Hematopoietic multipotent progenitor cell treated with erythropoietin and hydrocortisone succinate and interleukin-3 and kit ligand, for 8 days (in vitro differentiated cells): ENCODE measurements at places on chromosomes 12 and 14.

DNA sequence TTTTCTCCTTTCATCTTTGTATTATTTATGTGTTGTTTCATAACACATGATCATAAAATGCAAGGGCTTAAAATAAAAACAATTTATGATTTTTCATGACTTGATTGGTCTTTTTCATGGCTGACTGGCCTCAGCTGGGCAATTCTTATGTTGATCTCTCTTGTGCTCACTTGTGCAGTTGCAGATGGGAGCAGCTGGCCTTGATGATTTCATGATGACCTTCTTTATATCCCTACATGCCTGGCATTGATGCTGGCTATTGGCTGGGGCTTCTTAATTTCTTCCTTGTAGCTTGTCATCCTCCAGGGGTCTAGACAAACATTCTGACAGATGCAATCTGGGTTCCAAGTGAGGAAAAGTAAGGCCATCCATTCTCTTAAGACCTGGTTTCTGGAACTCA is 1832.8 kb upstream of the FLRT2 start:
- DNase-seq = no peak

DNA sequence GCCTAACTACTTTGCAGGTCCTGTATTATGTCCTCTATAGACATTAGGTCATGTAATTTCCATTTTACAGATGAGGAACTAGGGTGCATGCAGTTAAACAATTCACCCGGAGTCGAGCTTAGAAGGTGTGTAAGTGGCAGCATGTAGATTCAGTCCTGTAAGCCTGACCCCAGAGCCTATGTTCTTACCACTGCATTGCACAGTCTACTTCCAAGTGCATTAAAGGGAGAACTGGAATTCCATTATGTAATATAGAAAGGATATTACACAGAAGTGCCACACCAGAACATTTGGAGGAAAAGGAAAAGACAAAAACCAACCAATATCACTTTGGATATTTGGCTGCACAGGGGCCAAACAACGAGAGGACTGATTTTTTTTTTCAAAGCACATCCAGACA is 1.2 kb downstream of the GLT8D2 start:
- no peak for DNase-seq

DNA sequence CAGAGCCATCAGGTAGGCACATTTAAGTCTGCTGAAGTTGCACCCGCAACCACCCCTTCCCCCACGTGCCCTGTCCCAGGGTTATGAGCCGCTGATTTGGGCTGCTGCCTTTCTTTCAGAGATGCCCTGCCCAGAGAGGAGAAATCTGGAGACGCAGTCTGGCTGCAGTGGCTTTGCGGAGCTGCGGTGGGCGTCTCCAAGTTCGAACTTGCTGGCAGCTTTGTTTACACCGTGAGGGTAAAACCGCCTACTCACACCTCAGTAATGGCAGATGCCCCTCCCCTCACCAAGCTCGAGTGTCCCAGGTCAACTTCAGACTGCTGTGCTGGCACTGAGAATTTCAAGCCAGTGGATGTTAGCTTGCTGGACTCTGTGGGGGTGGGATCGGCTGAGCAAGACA is 14.7 kb downstream of the PTCSC3 start:
- no peak for DNase-seq

DNA sequence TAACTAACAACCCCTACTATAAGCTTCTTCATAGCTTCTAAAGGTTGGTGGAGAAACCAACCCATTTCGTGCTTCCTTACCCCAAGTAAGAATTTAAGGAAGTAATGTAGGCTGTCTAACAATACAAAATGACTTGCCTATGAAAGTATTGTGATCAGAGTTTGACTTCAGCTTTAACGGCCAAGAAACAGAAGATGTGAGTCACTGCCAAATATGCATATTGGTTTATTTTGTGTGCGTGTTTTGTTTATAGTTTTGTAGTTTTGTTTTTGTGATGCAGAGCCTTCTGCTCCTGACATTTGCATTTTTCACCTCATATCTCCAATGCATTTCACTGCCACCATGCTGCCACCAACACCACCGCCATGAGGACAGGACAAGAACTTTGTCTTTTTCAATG is 146.0 kb downstream of the FBXL14 start:
- no peak for DNase-seq

DNA sequence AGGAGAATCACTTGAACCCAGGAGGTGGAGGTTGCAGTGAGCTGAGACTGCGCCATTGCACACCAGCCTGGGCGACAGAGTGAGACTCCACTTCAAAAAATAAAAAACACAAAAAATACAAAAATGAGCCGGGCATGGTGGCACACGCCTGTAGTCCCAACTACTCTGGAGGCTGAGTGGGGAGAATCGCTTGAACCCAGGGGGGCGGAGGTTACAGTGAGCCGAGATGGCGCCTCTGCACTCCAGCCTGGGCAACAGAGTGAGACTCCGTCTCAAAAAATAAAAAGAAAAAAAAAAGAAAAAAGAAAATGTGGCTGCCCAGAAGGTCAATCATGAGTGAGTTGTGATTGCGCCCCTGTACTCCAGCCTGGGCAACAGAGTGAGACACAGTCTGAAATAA is 9.2 kb downstream of the DNAJC22 start:
- no peak for DNase-seq

DNA sequence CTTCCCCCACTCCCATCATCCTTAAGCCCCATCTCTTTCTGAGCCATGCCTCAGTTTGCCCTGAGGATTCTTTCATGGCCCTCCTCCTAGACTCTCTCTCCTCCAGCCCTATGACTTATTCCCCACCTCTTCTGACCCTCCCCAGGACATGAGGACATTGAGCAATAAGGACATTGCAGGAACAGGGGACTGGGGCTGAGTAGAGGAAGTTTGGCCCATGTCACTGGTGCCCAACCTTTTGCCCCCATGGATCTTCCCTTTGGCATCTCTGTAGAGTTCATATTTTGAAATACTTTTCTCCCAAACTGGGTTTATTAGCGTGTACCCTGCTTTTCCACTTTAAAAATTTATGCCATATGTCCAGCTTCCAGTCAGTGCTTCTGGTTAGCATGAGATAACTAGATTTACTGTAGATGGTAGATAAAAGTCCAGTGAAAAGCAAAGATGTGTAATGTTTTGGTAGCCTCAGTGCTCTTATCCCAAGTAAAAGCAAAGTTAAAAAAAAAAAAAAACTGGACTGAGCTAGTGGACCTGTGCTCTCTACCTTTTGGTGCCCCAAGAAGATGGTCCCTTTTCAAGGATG is 6.1 kb upstream of the LRP1-AS start:
- no peak for DNase-seq

DNA sequence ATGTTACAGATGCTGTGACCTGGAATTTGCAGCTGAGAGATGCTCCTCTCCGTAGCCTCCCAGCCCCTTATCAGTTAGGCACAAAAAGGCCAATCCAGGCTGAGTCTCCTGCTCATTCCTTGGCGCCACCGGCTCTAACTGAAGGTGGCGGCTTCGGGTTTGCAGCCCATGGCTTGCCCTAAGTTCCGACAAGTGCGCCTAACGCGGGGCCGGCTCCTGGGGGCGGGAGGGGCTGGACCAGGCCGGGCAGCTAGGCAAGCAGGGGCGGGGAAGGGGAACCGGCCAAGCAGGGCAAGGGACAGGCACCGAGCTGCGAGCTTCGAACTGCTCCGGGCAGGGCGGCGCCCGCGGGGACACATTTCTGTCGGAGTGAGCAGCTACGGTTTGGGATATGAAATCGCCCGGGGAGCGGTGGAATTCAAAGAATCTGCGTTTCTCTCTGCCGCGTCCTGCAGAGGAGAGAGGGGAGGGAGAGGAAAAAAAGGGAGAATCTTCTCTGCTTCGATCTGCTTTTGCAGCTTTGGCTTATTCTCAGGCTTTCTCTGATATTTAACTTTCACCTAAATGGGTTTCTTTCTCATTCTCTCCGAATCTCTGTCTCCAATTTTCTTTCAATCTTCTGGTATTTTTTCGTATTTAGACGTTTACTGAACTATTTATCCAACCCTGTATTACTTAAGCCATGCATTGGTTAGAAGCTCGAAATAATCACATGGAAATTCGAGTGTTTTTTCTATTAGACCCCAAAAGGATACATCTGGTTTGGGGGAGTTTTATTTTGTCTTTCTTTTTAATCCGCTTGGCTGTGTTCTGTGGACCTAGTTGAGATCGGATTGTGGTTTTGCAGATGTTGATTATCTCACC is 1.6 kb upstream of the HOXC12 start:
- DNase-seq = no peak

GRCh38 chr12:94636462-94637085 is 13.8 kb downstream of the TMCC3 start:
- DNase-seq = no peak

GRCh38 chr14:24315807-24316596 is 4.7 kb downstream of the LTB4R start:
- DNase-seq = peak; percentile 64
